ENCODE measurements at places on chromosomes 16 and 17.

- DNase-seq: no peak
Observed at GRCh38 chr16:9404811-9405210, 313.4 kb downstream of the HAPSTR1 start.

- DNase-seq: no peak
Observed at GRCh38 chr17:16470265-16470664, 21.7 kb downstream of the LRRC75A start.

DNA sequence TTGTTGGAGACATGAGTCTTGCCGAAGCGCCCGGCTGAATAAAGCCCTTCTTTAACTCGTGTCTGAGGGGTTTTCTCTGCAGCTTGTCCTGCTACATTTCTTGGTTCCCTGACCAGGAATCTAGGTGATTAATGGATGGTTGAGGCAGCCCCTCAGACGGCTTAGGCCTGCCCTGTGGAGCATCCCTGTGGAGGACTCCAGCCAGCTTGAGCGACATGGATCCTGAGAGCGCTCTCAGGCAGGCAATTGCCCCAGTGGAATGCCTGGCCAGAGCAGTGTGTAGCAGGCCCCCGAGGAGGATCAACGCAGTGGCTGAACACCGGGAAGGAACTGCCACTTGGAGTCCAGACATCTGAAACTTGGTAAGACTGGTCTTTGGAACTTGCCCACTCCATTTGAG lies 17.3 kb upstream of the ENDOV start:
- DNase-seq: no peak

- no peak for DNase-seq
Observed at GRCh38 chr17:17090642-17091103, 48.4 kb downstream of the MPRIP start.

DNA sequence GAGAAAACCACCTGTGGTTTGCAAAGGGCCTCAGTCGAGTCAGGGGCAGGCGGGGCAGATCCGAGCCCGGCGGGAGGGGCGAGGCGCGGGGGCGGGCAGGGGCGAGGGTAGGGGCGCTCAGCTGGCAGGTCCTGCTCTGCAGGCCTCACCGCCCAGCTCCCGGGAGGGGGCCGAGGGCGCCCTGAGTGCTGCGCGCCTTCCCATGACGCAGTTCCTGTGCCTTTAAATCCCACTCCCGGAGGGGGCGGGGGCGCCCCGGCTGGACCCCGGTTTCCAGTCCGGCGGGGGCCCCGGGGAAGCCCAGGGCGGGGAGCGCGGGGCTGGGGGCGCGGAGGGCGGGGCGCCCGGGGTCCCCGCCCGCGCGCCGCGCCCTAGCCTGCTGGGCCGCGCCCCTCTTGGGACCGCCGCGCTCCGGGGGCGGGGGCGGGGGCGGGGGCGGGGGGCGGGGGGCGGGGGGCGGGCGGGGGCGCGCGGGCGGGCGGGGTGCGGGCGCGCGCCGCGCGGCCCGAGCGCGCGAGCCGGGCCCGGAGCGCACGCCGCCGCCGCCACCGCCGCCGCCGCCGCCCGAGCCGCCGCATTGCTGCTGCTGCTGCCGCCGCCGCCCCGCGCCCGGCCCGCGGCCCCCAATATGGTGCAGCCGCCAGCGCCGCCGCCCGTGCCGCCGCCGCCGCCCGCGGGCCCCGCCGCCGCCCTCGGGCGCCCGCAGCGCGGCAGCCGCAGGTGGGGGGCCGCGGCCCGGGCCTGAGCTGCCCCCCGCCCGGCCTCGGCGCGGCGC lies at the start of gene JPH3:
Gene JPH3, plus strand, starts transcription at position 508 of the 775 bp plus-strand sequence. CDS start 639 bp downstream, outside the sequence.
- no peak for DNase-seq

GRCh38 chr17:8503368-8503767 lies 67.7 kb downstream of the NDEL1 start:
- DNase-seq: no peak

- peak; percentile 18 for DNase-seq
Observed at GRCh38 chr17:32267690-32268205, 2.1 kb downstream of the RHBDL3 start.

GRCh38 chr17:82843904-82844680 lies 4.3 kb upstream of the ZNF750 start:
- no peak for DNase-seq

GRCh38 chr17:82127704-82128103 lies 29.7 kb upstream of the FASN start:
- no peak for DNase-seq

DNA sequence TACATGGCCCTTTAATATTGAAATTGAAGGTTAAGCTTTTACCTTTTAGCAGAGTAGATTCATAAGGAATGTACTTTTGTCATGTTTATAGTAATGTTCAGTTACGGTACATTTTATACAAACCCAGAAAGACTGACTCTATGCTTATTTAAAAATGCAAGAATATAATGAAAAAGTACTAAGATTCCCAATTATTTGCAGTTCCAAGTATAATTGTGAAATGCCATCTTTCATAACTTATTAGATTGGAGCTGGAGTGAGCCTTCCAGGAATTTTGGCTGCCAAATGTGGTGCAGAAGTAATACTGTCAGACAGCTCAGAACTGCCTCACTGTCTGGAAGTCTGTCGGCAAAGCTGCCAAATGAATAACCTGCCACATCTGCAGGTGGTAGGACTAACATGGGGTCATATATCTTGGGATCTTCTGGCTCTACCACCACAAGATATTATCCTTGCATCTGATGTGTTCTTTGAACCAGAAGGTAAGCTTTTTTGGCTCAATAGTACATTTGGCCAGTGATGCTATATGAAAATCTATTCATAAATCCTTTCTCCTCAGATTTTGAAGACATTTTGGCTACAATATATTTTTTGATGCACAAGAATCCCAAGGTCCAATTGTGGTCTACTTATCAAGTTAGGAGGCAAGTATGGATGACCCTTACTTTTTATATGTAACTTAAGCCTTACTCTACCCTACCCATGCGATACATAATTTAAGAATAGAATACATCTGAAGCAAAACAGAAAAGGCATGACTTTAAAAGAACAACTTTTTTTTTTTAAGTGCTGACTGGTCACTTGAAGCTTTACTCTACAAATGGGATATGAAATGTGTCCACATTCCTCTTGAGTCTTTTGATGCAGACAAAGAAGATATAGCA lies 4.2 kb downstream of the SRSF2 start:
- DNase-seq: no peak

DNA sequence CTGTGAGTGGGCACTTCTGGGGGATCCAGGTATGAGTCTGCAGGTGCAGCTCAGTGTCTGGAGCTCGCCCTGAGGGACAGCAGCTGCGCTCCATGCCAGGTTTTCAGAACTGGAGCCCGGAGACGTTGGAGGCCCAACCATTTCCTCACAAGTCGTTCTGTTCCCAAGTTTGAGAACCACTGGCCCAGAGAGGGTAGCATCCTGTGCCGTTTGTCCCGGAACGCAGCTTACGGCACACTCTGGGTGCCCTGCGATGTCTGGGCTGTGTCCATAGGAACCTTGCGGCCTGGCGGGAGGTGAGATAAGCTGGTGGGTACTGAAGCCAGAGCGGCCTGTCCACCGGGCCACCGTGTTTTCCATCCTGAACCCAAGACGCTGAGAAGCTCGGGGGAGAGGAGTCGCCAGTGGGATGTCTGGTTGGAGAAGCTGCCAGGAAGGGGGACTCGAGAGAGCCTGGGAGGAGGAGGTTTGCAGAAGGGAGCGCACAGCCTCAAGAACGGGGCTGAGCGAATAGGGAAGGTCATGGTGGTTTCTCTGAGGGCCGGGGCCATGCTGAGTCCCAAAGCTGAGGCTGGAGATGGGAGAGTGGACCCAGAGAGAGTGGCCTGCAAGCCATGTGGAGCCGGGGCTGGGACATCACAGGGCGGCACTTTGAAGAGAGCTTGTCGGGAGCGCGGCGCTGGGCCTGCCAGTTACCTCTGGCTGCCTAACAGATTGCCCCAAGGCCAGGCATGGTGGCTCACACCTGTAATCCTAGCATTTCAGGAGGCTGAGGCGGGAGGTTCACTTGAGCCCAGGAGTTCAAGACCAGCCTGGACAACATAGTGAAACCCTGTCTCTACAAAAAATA lies 211.0 kb upstream of the GSE1 start:
- no peak for DNase-seq

DNA sequence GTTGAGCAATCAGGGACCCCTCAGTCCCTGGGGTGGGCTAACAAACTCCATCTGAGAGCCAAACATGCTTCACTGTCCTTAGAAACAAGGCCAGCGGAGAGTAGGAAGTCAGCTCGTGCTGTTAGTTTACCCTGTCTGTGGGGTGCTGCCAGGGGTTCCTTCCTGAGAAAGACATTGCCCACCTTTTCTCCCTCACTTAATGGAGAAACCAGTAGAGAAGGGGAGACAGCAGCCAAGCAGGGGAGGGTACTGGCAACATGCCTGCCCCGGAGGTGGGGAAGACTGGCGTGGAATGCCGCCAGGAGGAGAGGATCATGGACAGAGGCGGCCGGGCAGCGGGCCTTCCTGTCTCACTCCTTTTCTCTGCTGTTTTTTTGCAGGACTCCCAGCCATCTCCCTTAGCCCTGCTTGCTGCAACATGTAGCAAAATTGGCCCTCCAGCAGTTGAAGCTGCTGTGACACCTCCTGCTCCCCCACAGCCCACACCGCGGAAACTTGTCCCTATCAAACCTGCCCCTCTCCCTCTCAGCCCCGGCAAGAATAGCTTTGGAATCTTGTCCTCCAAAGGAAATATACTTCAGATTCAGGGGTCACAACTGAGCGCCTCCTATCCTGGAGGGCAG lies 19.9 kb downstream of the SP2 start:
- no peak for DNase-seq

GRCh38 chr16:81261049-81261648 lies 22.7 kb downstream of the BCO1 start:
- DNase-seq: no peak

DNA sequence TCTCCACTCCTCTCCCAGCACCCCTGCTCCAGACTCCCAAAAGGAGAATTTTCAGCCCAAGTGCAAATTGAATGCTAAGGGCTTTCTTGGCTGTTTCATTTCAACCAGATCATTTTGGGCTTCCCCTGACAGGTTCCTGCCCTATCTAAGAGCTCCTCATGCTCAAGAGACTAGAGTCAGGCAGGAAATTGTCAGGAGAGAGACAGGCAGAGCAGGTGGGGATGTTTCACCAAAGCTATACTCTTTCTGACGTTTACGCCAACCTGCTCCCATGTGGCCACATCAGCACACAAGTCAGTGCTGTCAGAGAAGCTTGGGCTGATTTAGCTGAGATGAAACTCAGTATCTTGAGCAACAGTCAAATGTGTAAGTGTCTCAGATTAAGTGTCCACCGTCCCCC lies 31.4 kb downstream of the HIC1 start:
- DNase-seq: no peak

DNA sequence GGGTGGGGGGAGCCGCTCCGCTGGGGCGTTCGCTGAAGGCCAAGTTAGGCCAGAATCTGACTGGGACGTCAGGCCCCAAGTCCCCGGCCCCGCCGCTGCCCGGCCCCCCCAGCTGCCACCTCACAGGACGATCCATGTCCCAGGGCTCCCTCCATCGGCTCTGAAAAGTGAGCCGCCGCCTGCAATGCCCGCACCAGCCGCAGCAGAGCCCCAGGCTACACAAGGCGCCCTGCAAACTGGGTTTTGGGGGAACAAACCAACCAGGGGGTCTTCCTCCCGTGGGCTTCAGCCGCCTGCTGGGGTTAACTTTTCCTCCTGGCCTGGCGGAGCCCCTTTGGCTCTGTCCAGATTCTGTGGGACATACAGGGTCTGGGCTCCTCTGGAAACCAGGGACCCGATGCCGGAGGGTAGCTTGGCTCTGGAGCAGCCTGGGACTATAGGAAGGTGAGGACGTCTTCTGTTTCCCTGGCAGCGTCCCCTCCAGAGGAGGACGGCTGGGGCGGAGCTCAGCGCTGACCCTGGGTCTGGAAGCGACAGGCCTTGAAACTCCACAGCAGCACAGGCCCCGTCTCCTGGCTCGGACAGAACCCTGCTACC lies 835 bp downstream of the NME4 start:
- DNase-seq: no peak

DNA sequence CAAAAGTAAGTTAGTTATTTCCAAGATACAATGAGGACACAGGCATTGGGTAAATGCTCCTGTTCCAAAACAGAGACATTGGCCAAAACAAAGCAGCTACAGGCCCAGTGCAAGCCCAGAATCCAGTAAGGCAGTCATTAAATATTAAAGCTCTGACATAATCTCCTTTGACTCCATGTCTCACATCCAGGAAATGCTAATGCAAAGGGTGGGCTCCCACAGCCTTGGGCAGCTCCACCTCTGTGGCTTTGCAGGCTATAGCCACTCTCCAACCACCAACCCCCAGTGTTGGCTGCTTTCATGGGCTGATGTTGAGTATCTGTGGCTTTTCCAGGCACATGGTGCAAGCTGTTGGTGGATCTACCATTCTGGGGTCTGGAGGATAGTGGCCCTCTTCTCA lies 733.4 kb upstream of the SOX9 start:
- DNase-seq: no peak

DNA sequence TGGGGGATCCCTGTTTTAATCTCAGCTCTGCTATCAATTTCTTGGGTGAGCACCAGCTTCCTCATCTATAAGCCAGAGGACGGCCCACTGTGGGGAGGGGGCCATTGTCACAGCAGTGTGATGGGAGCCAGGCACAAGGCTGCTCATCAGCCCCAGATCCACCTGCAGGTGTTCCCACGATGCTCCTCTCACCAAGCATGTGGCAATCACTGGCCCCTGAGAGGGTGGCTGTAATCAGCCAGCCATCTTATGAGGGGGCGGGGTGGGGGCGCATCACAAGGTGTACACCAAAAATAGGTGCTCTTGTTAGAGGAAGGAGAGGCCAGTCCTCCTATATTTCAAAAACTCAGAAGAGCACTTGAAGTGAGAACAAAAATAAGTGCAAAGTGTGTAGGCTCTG lies 31.2 kb downstream of the HNF1B start:
- DNase-seq: no peak

DNA sequence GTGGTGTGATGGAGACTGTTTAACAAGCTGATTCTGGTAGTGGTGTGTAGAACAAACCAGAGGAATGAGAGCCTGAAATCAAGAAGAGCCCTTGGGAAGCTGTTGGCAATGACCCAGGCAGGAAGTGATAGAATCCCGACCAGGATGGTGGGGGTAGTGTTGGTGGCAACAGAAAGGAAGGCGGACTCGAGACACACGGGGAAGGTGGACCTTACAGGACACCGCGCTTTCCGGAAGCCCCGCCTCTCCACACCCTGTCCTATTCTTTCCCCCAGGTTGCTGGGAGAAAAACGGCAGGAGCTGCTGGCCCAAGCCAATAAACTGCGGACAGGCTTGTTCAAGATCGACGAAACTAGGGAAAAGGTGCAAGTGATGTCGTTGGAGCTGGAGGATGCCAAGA lies 30.0 kb upstream of the KDM6B start:
- DNase-seq: no peak

DNA sequence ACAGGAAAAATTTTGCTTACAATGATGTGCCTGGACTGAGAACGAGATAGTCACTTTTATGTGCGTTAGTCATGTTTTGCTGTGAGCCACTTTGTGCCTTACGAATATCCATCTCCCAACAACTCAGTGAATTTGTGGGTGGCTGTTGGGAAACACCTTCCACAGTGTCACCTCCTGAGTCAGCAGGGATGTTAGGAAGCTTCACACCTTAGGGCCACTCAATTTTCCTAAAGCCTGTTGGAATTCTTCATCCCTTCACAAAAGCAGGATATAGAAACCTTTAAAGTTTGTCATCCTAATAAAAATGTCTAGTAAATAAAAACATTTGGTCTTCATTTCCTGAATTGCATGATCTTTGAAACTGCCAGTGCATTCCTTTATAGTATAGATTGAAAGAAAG lies 4.3 kb upstream of the KRTAP3-1 start:
- DNase-seq: no peak

- DNase-seq: peak; percentile 59
Observed at GRCh38 chr17:70552230-70552981, 383.1 kb downstream of the KCNJ2 start.
